ENCODE measurements at places on chromosomes 13 and 19. TPM values are rescaled to one million over a fixed set of nuclear protein-coding genes. Genes with fewer than 3 reads are reported as not detected.

The PLPP2 gene
- 0.37 TPM for total RNA-seq

The MAST1 gene
- 1.8 TPM for total RNA-seq

The MRPS12 gene
- total RNA-seq: 76.0 TPM

The C19orf18 gene
- total RNA-seq: 0.46 TPM

The SPRYD7 gene
- 4.9 TPM for total RNA-seq

The AP1M2 gene
- total RNA-seq: not detected

The ZNF799 gene
- total RNA-seq: 4.0 TPM

The ERICH4 gene
- not detected for total RNA-seq

The FFAR2 gene
- total RNA-seq: not detected

The MEF2B gene
- 2.1 TPM for total RNA-seq

The CDC37 gene
- 190 TPM for total RNA-seq

The ZNF540 gene
- total RNA-seq: 0.67 TPM

The CNN1 gene
- total RNA-seq: not detected

The SKA3 gene
- 53.7 TPM for total RNA-seq

The COX6B2 gene
- total RNA-seq: 0.14 TPM

The FZR1 gene
- 50.7 TPM for total RNA-seq

The MTMR6 gene
- 10.7 TPM for total RNA-seq

The RPS16 gene
- 3,331 TPM for total RNA-seq

The PLVAP gene
- not detected for total RNA-seq

The FFAR3 gene
- total RNA-seq: 2.4 TPM

The NLRP4 gene
- total RNA-seq: not detected

The B3GNT8 gene
- total RNA-seq: not detected

The PRR19 gene
- total RNA-seq: 0.63 TPM

The AXL gene
- total RNA-seq: 0.50 TPM

The NCR1 gene
- total RNA-seq: not detected

The TMEM150B gene
- not detected for total RNA-seq

The SRRM5 gene
- 0.74 TPM for total RNA-seq

The KANK3 gene
- total RNA-seq: 1.1 TPM

The IFNL1 gene
- total RNA-seq: 0.51 TPM

The CBY2 gene
- total RNA-seq: not detected

The ARL11 gene
- 0.85 TPM for total RNA-seq

The SIGLEC5 gene
- not detected for total RNA-seq

The TMC4 gene
- 0.39 TPM for total RNA-seq

The DMKN gene
- 1.1 TPM for total RNA-seq

The FREM2 gene
- not detected for total RNA-seq

The RASAL3 gene
- total RNA-seq: 80.7 TPM

The CYP2A6 gene
- total RNA-seq: not detected

The SWSAP1 gene
- 1.5 TPM for total RNA-seq

The PDX1 gene
- not detected for total RNA-seq

The PLEKHA4 gene
- total RNA-seq: 10.9 TPM

The ZNF615 gene
- total RNA-seq: 8.7 TPM

The NLRP9 gene
- not detected for total RNA-seq

The ZNF329 gene
- 5.0 TPM for total RNA-seq

The CCDC124 gene
- 99.3 TPM for total RNA-seq

The ZNF91 gene
- 35.7 TPM for total RNA-seq

The MPND gene
- total RNA-seq: 18.0 TPM

The CYP4F11 gene
- total RNA-seq: not detected

The ZNF506 gene
- 33.3 TPM for total RNA-seq

The CRX gene
- total RNA-seq: not detected

The KBTBD6 gene
- 3.4 TPM for total RNA-seq

The CRLF1 gene
- total RNA-seq: not detected

The ZNF229 gene
- total RNA-seq: 1.2 TPM
